ENCODE measurements at places on chromosomes 7 and 10.

DNA sequence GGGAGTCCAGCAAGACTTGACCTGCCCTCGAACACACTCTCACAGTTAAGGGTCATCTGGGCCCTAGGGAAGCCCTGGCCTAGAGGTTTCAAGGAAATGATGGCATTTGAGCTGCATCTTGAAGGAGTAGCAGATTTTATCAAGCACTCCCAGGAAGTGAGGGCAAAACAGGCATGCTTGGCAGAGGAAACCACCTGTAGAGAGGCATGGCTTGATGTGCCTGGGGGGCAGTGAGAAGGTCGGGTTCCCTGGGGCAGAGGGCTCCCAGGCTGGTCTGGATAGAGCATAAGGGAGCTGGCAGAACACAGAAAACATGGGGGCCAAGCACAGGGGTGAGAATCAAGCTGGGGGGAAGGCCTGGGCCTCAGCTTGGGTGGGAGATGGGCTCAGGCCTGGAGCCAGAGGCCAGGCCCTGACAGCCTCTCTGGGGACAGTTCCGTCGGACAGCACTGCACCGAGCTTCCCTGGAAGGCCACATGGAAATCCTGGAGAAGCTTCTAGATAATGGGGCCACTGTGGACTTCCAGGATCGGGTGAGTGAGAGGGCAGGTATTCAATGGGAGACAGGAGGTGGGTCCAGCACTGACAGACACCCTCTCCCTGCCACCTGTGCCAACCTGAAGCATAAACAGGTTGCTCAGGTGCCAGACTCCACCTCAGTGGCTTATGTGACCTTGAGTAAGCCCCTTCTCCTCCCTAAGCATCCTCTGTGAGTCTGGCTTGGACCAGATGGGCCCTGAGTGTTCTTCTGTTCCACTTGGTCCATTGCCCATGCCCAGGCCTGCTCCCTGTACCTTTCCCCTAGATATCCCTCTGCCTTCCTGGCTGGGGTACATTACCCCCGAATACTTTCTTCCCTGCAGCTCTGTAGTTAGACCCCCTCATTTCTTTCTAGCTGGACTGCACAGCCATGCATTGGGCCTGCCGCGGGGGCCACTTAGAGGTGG, 3.5 kb upstream of the HOGA1 start:
- DNase-seq, result no peak

DNA sequence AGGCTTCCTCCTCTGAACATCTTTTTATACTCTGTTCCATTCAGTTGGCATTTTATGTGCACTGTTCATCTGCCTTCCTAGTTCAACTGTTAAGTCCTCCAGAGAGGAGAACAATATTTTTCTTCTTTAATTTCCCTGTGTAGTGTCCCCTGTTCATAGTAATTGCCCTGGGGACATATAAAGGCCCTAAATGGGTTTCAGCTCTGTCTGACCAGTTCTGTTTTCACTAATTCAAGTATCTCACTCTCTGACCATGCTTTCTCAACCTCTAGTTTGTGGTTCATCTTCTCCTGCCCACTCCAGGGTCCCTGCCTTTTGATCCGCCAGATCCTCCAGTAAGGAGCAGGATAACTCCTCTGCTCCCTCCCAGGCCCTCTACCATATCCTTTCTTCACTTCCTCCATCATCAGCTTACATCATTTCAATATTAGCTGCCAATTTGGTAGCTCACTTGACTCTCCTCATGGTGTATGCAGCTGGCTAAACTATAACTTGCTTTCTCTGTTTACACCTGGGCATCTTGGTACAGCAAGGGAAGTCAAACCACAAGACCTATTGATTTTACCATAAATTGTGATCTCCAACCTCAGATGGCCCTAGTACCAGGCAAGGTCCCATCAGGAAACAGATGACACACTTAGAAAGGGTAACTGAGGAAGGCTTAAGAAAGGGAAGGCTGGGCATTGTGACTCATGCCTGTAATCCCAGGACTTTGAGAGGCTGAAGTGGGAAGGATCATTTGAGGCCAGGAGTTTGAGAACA, 17.7 kb upstream of the C10orf67 start:
- no peak for DNase-seq

DNA sequence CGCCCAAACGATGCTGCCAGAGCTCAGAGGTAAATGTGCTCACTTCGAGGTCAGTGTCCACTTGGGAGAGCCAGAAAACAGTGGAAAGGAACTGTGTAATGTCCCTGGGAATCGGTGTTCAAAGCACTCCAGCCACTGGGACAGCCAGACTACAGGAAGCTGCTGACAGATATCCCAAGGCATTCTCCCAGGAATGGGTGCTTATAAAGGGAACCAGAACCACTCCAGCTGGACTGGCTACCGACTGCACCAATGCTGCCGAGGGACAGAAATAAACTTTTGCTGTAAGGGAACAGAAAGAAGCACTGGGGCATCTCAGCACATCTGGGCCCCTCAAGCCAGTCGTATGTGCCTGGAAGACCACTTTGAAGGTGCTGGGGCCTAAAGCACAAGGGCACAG, 76.7 kb downstream of the ATXN7L1 start:
- no peak for DNase-seq

GRCh38 chr7:108143658-108144420, 13.7 kb upstream of the LAMB4 start:
- no peak for DNase-seq

DNA sequence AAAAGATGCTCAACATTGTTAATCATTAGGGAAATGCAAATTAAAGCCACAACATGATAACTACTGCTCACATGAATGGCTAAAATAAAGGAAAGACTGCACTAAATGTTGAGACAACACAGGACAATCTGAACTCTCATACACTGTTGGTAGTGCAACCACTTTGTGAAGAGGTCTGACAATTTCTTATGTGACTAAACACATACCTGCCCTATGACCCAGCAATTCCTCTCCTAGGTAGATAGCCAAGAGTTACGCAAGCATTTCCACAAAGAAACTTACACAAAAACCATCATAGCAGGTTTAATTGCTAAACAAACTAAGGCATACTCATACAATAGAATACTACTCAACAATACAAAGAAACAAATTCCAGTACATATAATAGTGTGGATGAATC, 41.8 kb upstream of the HERPUD2 start:
- no peak for DNase-seq

GRCh38 chr10:42367532-42368230, 270.7 kb downstream of the ZNF33B start:
- DNase-seq, result peak; percentile 96

DNA sequence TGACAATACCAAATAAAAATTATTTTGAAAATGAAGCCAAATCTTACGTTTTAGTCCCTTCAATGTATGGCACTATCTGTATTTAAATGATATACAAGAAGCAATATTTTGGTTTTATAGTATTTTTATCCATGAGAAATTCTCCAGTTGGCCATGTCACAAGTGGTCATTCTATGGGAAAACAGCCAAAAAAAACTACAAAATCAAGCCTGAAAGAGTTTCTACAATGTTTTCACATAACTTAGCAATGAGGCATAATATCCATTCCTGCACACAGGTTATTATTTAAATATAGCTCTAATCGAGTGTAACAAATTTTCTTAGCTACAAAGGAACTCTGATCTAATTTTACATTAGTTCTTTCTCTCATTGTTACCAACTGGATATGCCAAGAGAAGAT, 5.4 kb downstream of the RAB11FIP2 start:
- peak; percentile 73 for DNase-seq

DNA sequence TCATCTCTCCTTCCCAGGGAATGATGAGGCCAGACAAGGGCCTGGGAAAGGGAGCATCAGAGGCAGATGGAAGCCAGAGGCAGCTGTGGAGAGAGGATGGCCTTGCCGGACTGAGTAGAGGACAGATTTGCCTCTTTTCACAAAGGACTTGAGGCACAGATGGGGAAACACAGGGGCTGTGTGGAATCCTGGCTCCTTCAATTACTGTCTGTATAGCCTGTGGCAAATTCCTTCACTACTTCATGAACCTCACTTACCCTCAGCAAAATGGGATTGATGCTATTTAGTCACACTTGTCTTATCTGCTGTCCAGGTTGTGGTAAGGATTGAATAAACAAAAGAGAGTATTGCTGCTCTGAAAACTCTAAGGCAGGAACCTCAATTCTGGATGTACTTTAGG, 40.3 kb downstream of the SLC25A28 start:
- DNase-seq, result no peak

GRCh38 chr7:24455813-24456525, 117.3 kb upstream of the PALS2 start:
- DNase-seq, result no peak

GRCh38 chr7:143384148-143384547, 3.0 kb downstream of the ZYX start:
- DNase-seq, result no peak

- no peak for DNase-seq
Observed at GRCh38 chr10:50044941-50045664, 22.7 kb upstream of the WASHC2A start.

- no peak for DNase-seq
Observed at GRCh38 chr7:142481548-142481947, 223.7 kb upstream of the PRSS58 start.

GRCh38 chr10:8065651-8066050, 11.2 kb downstream of the GATA3 start:
- DNase-seq, result no peak

GRCh38 chr10:131274883-131275282, 36.6 kb downstream of the TCERG1L start:
- DNase-seq, result no peak

DNA sequence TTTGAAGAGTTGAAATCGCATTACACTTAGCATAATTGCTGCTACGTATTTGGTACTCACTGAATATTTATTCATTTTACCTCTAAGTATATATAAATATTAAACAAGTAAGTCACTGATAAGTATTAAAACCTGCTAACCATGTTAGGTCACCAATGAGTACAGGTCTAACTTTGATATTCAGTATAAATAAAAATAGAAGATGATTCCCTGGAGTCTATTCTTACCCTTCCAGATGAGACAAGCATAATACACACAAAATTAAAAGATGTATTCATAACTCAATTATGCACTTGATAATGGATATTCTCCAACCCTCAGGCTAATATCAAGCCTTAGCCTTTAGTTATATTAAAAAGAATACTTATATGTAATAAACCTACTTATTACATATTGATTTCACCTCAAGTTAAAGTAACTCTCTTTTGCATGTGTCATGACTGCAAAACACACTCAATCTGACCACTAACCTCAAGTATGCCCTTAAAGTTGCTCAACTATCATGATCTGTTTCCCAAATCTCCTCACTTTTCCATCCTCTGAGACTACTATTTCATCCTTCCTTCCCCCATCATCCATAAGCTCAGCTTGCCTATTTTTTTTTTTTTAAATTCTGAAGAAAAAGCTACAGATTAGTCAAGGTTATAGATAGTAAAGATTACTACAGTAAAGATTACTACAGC, 46.8 kb downstream of the IPMK start:
- DNase-seq, result no peak

GRCh38 chr10:59027975-59028655, 148.3 kb upstream of the PHYHIPL start:
- no peak for DNase-seq

GRCh38 chr10:67772894-67773511, 65.0 kb downstream of the DNAJC12 start:
- no peak for DNase-seq

GRCh38 chr10:69004821-69005220, 16.2 kb downstream of the KIFBP start:
- peak; percentile 50 for DNase-seq

GRCh38 chr7:11252705-11253272, 279.1 kb downstream of the PHF14 start:
- no peak for DNase-seq

- DNase-seq, result no peak
Observed at GRCh38 chr7:157853076-157853788, 516.4 kb downstream of the DNAJB6 start.

- DNase-seq, result peak; percentile 51
Observed at GRCh38 chr7:13017333-13017857, 330.0 kb downstream of the ARL4A start.

GRCh38 chr7:38040831-38041230, 120.4 kb downstream of the EPDR1 start:
- DNase-seq, result no peak

- DNase-seq, result no peak
Observed at GRCh38 chr7:137998250-137998649, 3.6 kb downstream of the CREB3L2 start.

- no peak for DNase-seq
Observed at GRCh38 chr10:77973276-77973675, 46.7 kb upstream of the DLG5 start.

- DNase-seq, result no peak
Observed at GRCh38 chr7:20411372-20411771, 80.7 kb downstream of the ITGB8 start.

DNA sequence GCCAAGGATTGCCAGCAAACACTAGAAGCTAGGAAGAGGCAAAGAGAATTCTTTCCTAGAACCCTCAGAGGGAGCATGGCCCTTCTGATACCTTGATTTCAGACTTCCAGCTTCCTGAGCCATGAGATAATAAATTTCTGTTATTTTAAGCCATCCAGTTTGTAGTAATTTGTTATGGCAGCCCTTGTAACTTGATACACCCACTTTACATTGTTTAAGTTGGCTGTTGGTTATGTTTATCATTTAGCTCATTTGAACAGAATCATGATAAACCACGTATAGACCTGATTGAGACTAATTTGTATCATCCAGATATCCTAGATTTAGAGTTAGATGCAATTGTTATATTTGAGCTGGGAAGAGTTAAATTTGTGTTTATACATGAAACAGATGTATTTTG, 9.4 kb upstream of the TES start:
- DNase-seq, result peak; percentile 38

- DNase-seq, result no peak
Observed at GRCh38 chr7:96710544-96710943, 898 bp upstream of the SEM1 start.

DNA sequence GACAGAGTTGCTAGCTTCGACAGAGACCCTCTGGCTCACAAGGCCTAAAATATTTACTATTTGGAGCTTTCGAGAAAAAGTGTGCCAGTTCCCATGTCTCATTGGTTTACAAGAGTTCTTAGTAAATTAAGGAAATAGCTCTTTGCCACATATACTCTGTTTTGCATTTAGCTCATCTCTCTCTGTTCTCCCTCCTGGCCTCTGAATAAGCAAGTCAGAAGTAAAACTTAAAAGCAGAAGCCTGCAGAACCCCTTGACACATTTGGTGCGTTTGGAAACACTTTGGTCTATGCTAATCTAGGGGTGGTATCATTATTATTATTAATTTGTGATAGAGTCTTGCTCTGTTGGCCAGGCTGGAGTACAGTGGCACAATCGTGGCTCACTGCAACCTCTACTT, 6.4 kb downstream of the CARD11 start:
- no peak for DNase-seq

Measured in dermis microvascular lymphatic vessel endothelial cell (primary cell).